Activated CD8-positive, alpha-beta memory T cell treated with anti-CD3 and anti-CD28 coated beads for 36 hours (primary cell): ENCODE measurements at places on chromosomes 12 and 14. TPM values are rescaled to one million over a fixed set of nuclear protein-coding genes. Genes with fewer than 3 reads are reported as not detected.

Gene ENDOU
- not detected for total RNA-seq

Gene PPP1R1A
- total RNA-seq = not detected

Gene GLIPR1L1
- not detected for total RNA-seq

Gene CFAP251
- total RNA-seq = 0.78 TPM

Gene TGM1
- total RNA-seq = 3.2 TPM

Gene KRT3
- total RNA-seq = not detected

Gene OTOGL
- total RNA-seq = not detected

Gene INSM2
- total RNA-seq = not detected

Gene RNASE4
- total RNA-seq = 0.57 TPM

Gene TAS2R8
- not detected for total RNA-seq

Gene SLC25A21
- total RNA-seq = not detected

Gene AGAP2
- total RNA-seq = 29.7 TPM

Gene FAM222A
- 2.5 TPM for total RNA-seq

Gene TBX5
- not detected for total RNA-seq

Gene TDP1
- 92.9 TPM for total RNA-seq

Gene AMIGO2
- 16.3 TPM for total RNA-seq

Gene APOF
- not detected for total RNA-seq

Gene KRT77
- total RNA-seq = not detected

Gene GPR65
- 17.1 TPM for total RNA-seq

Gene KRT78
- not detected for total RNA-seq

Gene PTPRB
- total RNA-seq = not detected

Gene FMNL3
- total RNA-seq = 34.2 TPM

Gene PZP
- total RNA-seq = not detected

Gene CCDC38
- 0.25 TPM for total RNA-seq

Gene PLA2G1B
- not detected for total RNA-seq

Gene PIK3C2G
- not detected for total RNA-seq

Gene CABP1
- 0.17 TPM for total RNA-seq

Gene LRP1-AS
- total RNA-seq = not detected

Gene AHNAK2
- total RNA-seq = 0.02 TPM

Gene EPYC
- total RNA-seq = not detected

Gene EEA1
- total RNA-seq = 17.1 TPM

Gene LIN7A
- not detected for total RNA-seq

Gene CACNA1C
- total RNA-seq = 0.04 TPM
